ENCODE measurements at places on chromosomes 2 and 18.
A peak's percentile ranks its signal among the peaks of the same experiment; 100 is the strongest.

- peak; percentile 79 for DNase-seq
Observed at GRCh38 chr18:77059294-77059916, 73.2 kb downstream of the MBP start.

DNA sequence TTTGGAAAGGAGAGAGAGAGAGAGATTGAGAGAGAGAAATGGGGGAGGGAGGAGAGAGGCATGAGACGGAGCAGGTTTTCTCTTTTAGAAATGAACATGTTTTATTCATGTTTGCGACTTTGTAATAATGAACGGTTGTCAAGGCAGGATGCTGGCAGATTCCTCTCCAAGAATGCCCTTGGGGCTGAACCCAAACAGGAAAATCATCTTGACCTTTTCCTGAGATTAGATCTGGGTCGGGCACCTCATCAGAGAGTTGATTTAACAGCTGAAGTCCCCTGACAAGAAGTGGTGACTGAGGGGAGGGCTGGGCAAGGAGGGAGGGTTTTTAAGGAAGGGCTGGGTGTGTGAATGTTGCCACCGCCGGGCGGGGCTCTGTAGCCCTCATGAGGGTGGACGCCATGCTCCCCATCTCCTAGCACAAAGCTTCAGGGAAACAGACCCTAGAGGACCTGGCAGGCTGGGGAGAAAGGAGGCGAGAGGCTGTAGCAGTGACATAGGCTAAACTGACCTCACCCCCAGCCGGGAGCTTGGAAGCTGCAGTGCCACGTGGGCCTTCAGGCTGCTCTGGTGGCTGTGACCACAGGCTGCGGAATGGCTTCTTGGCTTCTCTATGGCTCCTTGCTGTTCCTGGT, 60.0 kb downstream of the LIPG start:
- peak; percentile 41 for DNase-seq

DNA sequence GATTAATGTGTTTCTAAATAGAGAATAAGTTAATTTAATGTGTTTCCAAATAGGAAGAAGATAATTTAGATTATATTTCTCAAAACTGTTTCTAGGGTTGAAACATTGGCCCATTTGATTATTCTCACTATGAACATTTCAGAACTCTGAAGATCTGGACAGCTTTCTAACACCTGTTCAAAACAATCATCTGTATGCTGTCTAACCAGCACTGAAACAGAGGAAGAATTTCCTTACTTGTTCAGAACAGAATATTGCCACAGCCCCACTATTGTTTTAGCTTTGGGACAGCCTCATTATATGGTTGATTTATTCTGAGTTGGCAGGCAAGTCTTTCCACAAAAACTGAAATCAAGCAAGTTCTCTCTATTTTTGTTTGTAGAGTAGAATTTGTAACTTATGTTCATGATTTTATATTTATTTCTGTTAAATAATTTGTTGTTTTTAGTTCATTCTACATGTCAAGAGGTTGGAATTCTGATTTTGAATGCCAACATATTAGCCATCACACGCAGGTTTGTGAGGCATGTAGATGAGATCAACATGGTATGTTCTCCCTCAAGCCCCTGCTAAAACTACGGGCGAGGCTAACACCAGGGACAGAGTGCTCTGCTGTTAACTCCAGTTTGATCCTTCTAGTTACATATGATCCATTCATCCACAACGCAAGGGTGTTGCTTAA, 11.2 kb downstream of the IL18RAP start:
- DNase-seq: peak; percentile 26

DNA sequence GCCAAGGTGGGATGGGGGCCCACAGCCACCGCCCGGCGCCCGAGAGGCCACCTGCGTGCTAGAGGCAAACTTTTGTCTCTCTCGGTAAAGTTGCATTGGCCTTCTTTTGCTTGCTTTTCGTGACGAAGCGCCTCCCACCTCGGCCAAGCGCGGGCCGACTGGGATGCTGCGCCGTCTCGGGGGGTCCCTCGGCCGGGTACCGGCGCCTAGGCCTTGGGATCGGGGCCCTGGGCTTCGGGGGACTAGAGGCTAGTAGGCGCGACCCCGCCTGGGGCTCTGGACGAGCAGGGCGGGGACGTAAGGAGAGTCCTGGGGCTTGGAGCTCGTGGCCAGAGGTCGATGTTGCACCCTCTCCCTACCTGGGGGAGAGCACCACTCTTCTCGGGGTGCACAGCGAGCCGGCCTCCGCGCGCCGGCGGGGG, 545 bp downstream of the GLI2 start:
- DNase-seq: no peak

GRCh38 chr2:85158559-85159273, 25.5 kb downstream of the TCF7L1 start:
- no peak for DNase-seq

GRCh38 chr2:178292586-178292985, 98.3 kb downstream of the OSBPL6 start:
- no peak for DNase-seq

- peak; percentile 48 for DNase-seq
Observed at GRCh38 chr18:45837283-45838070, 12.0 kb downstream of the SIGLEC15 start.

DNA sequence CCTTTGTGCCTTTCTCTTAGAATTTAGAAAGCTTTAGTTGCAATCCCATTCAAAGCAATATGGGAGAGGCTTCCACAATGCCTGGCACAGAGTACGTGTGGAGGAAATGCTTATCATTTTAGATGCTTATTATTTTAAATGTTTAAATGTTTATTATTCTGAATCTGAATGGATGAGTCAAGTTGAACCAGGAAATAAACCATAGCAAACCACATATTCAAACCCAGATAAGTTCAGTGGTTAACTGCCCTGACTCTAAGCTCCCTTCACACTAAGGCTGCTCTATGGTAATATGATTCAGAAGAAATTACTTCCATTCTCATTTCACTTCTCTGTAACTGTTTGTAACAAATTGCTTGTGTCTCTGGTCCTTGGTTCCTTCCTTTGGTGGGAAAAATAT, 5.2 kb upstream of the PPP4R1 start:
- DNase-seq: no peak

GRCh38 chr18:4755848-4756247, 300.7 kb upstream of the DLGAP1 start:
- DNase-seq: no peak

DNA sequence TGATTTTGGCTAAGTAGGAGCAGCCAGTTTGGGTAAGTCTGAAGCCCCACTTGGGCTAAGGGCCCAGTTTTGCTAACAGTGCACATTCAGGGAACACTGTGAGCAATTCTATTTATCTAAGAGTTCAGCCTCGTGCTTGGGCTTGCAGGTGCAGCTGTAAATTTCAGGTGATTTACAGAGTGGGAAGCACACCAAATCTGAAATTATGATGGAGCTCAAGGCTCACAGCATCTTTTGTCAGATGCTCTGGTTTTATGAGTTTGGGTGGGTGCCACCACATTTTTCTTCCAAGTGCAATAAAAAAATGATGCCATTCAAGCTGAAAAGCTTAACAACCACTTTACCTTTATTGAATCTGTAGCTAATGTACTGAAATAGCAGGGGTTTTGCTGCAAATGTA, 671.2 kb downstream of the LRRTM4 start:
- DNase-seq: no peak

- DNase-seq: peak; percentile 59
Observed at GRCh38 chr2:17912266-17912691, 33.8 kb downstream of the KCNS3 start.

GRCh38 chr2:69222953-69223658, 163.9 kb downstream of the GFPT1 start:
- DNase-seq: no peak

DNA sequence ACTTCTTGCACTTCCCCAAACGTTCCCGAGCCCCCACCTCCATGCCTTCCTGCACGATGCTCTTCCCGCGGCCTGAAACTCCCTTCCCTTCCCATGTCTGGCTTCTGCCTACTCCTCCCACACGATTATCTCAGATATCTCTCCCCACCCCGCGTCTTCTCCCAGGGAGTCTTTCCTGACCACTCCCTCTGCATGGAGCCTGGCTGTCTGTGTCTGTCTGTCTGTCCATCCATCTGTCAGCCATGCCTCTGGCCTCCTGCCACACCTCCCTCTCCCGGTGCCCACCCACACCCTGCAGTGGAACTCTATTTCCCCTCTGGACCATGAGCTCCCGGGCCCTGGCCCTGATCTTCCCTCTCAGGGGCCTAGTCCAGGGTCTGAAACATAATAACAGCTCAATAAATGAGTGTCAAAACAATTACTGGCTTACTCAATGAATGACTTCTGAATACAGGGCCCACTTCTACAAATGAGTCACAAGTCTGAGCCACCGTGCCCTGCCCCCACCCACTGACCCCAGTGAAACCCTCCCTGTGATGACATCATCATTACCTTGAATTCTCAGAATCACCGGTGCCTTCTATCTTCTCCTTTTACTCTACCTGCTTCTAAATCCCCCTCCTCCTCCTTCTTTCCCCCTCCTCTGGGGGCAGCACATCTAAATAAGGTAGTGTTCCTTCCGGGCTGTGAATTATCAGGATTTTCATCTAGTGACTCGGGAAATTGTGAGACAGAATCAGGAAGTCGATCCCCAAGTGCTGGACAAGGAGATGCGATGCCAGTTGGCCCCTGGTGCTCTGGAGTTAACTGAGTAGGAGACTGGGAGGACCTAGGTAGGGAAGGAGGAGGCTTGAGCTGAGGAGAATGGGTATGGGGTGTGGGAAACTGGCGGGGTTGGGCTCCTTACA, 46.1 kb upstream of the PLB1 start:
- no peak for DNase-seq

DNA sequence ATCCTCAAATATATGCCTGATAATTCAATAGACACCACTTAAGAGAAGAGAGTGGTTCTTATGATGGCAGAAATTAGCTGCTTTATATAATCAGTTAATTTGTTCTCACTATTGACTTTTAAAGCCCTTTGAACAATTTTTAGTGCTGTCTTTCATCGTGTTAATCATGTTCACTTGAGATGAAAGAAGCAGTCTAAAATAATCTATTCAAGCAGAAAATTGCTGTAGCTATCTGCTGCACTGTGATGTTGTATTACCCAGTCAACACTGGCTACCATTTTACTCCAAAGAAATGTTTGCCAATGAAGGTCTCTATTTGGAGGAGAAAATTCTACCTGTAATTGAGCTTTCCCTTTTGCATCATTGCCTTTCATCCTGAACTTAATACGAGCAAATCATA, 459.8 kb upstream of the FSIP2 start:
- no peak for DNase-seq

Data from tongue (tissue), 3 donors.